ENCODE measurements at places on chromosomes 2 and 18.
A peak's percentile ranks its signal among the peaks of the same experiment; 100 is the strongest.

GRCh38 chr2:14951569-14952285, 319.2 kb downstream of the LRATD1 start:
- no peak for DNase-seq

GRCh38 chr2:137928547-137929518, 35.4 kb upstream of the HNMT start:
- DNase-seq, result no peak

- DNase-seq, result no peak
Measured at GRCh38 chr2:111072220-111072871, 48.4 kb upstream of the BCL2L11 start.

GRCh38 chr2:170380267-170380666, 202.3 kb downstream of the MYO3B start:
- no peak for DNase-seq

DNA sequence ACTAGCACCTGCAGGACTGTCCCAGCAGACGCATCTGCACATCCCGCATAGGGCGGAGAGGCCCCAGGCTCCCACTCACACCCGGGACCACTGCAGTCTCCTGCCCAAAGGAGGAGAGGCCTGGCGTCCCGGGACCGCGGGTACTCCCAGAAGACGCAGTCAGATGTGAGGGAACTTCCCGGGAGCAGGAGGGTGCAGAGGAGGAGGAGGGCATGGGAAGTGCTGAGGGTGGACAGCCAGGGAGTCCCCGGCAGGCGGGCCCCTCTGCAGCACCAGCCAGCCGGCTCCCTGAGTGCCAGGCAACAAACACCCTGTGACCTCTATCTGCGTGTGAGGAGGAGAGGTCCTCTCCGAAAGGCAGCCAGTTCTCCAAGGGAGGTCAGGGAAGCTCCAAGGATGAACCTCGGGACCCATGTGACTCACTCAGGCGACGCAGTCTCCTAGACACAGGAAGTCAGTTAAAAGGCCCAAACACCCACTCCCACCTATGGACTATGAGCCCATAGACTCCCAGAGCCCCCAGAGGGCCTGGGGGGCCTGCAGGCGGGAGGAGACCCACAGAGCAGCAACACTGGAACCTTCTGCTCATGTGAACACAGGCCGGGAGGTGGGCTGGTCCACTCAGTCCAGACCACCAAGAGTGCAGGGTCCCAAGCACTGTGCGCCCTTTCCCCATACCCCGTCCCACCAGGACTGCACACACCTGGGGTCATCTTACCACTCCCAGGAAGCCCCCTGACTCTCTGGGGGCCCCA, 4.2 kb downstream of the PXDN start:
- no peak for DNase-seq

DNA sequence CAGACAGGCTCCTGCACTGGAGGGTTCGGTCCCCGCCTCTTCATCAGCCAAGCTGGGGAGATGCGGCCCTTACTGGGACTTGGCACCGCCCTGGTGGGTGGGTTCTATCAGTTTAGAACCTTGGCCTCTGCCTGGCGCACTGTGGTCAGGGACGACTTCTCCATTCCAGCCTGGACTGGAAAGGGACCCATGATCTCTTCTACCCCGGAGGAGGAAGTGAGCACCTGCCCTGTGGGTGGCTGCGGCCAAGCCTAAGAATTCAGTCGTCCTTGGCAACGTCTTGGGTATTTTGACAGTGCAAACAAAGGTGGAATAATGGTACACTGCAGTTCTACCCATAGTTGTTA, 106.9 kb upstream of the CD302 start:
- DNase-seq, result no peak

DNA sequence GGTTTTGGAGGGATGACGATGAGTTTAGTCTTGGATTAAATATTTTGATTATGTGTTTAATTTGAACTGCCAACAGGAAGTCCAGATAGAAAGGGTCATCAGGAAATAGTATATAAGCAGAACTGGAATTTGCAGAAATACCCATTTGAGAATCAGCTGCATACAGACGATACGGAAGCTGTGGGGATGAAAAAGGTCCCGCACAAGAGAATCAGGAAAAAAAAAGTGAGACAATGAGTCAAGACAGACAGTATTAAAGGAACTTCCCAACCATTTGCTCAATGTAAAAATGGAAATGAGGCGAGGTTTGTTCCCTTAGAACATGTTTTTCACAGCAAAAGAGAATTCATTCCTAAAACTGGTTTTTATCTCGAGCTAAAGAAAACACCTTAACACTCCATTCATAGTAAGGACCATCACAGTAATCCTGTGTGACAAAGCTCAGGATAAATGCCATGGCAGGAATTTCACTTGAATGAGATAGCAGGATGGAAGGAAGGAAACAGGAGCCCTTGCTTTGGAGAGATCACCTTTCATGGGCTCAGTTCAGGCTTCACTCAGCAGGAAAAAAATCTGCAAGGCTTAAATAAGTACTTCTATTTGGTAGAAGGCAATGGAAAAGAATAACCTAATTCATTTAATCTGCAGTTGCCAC, 29.3 kb downstream of the BCL2 start:
- DNase-seq, result no peak

DNA sequence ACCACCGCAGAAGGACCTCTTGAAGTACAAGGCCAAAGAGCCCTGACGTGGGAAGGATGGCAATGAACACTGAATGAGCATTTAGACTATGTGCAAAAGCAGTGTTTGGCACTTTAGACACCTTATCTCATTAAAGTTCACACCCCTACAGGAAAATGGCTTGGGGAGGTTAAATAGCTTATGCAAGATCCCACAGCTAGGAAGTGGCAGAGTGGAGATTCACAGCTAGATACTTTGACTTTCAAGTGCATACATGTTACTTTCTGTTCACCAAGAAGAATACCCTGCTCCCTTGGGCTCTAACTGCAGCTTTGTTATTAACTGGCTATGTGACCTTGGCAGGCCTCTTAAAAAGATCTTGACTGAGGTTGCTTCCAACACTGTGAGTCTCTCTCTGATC, 58.2 kb downstream of the ICOS start:
- DNase-seq, result no peak

GRCh38 chr2:48560546-48561209, 30.7 kb downstream of the STON1 start:
- DNase-seq, result no peak

- DNase-seq, result peak; percentile 27
Measured at GRCh38 chr2:60882971-60883753, 1.8 kb downstream of the REL start.

DNA sequence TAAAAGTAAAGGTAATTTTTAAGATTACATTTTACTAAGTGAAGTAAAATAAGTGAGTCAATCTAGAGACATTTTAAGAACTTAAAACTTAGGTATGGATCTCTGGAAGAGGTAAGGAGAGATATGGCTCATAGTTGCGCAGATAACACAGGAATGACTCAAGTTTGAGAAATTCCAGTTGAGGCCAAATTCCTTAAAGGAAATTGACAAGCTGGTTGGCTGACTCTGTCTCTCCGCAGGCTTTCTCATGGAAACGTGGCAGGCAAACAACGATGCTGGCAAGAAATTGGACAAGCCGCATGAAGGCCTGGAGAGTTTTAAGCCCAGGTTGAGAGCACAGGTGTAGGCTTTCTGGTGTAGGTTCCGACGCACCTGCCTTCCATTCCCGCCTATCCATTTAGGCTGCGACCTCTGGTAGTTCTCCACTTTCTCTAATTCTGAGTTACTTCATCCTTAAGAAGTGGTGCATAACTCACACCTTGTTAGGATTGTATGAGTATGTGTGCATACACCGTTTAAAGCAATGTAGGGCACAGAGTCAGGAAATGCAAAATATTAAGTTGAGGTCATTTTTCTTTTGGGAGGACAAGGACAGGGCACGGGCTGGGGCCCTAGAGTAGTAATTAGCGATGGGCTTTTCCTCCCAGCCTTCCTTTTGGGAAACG, 589 bp upstream of the DAW1 start:
- DNase-seq, result no peak

GRCh38 chr2:98658816-98659490, 50.6 kb downstream of the UNC50 start:
- no peak for DNase-seq

DNA sequence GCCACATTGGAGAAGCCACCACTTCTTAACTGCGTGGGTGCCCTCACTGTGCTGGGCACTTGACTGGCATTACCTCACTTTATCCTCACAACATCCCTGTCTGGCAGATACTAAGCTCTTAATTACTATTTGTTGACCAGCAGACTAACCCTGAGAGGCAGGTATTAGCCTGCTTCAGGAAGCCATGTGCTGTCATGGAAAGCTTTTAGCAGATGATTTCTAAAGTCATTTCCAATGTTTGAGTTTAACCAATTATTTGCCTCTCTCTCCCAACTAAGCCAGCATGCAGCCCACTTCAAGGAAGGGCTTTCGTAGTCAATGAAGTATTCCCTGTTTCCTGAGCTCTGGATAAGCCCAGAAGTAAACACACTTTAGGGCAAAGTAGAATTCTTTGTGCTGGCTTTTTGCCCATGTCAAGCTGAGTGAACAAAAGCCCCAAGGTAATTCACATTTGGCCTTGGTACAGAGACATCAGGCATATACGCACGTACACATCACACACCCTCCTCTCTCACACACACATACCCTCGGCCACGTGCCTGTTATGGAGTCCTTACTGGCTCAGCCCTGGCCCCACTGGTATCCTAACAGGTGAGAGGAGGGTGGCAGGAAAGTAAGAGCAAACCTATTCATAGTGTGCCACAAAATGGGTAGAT, 108.6 kb downstream of the C1D start:
- no peak for DNase-seq

GRCh38 chr18:9824952-9825371, 60.8 kb upstream of the TXNDC2 start:
- DNase-seq, result no peak

DNA sequence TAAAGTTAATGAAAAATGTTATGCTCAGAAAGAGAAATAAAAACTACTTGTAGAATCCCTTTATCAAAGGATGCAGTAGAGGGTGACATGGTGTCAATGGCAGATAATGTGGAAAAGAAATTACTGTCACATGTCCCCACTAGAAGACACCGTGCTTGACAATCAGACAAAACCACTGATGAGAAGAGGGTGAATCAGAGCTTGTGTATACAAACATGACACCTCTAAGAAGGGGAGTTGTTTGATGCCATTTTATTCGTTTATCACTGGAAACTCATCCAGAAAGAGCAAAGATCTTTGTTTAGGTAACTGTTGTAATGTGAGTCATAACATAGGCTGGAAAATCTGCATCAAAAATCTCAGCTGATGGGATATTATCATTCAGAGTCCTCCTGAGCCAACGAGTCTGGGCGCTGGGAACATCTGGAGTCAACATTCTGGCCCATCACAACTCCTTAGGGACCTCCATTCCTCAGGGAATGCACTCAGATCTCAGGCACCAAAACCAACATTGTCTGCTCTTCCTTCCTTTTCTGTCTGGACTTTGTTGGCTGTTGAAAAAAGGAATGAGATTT, 49.5 kb upstream of the RAB12 start:
- no peak for DNase-seq

GRCh38 chr2:8300216-8300615, 381.6 kb upstream of the ID2 start:
- DNase-seq, result no peak

- no peak for DNase-seq
Measured at GRCh38 chr2:9565436-9566153, 10.0 kb upstream of the ADAM17 start.

DNA sequence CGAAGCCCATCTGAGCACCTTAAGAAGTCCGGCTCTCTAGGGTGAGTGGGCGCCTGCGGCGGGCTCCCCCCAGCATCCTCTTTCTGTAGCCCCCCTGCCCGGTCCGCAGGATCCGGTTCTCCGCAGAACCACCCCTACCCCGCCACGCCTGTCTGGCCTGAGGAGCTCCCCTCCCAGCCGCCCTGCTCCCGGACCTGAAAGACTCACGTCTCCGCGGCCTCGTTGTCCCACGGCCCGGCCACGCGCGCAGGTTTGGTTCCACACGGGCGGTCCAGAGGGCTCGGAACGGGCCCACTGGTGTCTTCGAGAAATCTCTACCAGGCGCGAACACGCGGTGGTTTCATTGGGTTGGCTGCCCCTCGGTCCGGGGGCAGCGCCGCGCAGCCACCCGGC, 237 bp downstream of the SLC39A6 start:
- DNase-seq, result no peak

GRCh38 chr2:41711736-41712135, 336.1 kb upstream of the PKDCC start:
- DNase-seq, result no peak

DNA sequence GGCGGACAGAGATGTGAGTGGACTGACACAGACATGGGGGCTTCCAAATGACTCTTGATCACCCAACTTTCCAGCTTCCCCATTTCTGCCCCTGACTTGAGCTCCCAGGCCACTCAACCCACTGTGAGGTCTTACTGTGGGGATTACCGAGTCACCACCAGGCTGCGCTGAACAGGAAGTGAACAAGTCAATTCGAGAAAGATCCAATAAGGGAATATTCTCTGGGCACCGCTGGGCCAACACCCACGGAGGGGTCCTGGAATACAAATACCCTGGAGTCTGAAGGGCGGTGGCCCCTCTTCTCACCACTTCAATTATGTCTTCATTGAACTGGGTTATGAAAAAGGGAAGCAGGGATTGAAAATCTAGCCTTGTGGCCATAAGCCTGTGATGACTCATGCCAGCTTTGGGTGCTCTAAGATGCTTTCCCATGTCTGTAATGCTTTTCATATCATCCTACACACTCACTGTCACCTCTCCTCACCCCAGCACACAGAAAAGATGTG, 37.7 kb downstream of the BCL11A start:
- no peak for DNase-seq

- no peak for DNase-seq
Measured at GRCh38 chr2:195312662-195313061, 344.4 kb upstream of the SLC39A10 start.

DNA sequence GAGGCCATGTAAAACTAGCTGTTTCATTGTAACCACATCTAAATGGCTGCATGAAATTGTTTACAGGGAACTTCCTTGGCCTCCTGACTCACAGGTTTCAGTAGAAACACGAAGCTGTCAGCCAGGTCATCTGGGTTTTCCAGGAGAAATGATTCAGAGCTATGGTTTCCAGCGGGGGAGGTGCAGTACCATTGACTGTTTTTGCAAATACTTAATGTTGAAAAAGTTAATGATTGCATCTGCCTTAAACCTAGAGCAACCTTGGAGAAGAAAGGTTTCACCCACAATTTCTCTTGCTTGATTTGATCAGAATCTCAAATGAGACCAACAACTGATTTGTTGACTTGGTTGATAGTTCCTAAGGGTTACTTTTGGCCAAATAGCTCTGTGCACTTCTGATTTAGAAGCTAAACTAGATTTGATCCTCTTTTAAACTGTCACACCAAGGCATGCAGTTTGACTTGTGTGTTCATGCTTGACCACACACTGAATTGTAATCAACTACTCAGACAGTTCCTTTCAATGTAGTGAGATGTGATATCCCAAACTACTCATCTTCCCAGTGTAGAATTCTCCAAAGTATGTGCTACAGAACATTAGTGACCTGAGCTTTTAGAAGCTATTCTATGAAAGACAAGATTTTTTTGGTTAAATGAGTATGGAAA, 193.5 kb upstream of the CHST9 start:
- DNase-seq, result no peak

DNA sequence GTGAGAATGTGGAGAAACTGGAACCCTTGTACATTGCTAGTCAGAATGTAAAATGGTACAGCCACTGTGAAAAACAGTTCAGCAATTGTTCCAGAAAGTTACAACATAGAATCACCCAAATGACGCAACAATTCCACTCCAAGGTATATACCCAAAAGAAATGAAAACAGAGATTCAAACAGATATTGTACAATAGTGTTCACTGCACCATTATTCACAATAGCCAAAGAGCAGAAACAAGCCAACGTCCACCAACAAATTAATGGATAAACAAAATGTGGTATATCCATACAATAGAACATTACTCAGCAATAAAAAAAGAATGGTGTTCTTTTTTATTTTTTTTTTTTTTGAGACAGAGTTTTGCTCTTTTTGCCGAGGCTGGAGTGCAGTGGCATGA, 10.9 kb downstream of the CLASP1 start:
- DNase-seq, result no peak

All from HAP-1 (cell line).